NCI-H146 (cell line): ENCODE measurements at places on chromosomes 7 and 10.

DNA sequence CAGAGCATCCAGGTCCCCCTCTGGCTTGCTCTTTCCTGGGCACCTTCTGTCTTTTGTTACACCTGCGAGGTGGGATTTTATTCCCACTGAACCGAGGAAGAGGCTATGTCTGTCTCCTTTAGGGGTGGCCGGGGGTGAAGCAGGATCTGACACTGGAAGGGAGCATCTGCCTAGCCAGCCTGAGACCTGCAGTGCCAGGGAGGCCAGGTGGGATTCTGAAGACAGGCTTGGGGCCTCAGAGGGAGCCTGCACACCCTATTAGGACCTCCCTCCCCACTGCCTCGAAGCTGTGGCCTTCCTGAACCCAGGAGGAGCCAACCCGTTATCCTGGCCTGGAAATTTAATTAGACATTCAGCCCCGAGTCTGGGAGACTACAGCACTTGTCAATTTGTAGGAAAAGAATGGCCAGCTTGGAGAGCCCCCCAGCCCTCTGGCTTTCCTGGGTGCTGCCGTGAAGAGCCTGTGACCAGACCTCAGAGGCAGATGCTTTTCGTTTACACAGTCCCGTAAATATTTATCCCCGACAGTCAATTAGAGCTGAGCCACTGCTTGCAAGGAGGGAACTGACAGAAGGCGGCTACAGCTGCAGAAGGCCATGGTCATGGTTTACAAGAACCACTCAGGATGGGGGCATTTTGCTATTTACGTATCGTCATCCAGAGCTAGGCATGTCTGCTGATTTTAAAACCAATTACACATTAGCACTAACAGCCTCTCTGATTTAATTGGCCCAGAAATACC lies 19.7 kb downstream of the CHAT start:
- no peak for DNase-seq

DNA sequence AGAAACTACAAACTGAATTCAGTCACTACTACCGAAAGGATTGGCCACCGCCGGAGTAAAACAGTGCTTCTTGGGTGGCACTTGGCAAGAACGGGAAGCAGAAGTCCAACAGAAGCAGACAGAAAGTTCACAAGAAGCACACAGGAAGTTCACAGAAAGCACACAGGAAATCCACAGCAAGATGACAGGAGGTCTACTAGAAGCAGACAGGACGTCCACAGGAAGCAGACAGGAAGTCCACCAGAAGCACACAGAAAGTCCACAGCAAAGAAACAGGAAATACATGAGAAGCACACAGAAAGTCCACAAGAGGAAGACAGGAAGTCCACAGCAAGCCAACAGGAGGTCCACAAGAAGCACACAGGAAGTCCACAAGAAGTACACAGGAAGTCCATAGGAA lies 399.2 kb upstream of the AUTS2 start:
- DNase-seq: no peak

DNA sequence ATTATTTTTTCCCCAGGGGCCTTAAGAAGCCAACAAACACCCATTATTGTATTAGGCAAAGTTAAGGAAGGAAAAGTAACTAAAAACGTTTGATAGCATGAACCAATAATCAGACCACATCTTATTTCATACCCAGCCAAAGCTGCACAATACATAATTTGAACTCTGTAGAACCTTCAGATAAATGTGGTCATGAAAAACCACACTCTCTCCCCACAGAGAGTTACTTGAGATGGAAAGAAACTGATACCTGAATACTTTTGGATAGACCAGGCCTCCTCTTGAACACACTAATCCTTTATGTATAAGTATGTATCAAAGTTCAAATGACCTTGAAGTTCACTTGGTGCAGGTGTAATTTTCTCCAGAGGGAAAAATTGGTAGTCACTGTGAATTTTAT lies 146.6 kb upstream of the FAM13C start:
- DNase-seq: no peak

DNA sequence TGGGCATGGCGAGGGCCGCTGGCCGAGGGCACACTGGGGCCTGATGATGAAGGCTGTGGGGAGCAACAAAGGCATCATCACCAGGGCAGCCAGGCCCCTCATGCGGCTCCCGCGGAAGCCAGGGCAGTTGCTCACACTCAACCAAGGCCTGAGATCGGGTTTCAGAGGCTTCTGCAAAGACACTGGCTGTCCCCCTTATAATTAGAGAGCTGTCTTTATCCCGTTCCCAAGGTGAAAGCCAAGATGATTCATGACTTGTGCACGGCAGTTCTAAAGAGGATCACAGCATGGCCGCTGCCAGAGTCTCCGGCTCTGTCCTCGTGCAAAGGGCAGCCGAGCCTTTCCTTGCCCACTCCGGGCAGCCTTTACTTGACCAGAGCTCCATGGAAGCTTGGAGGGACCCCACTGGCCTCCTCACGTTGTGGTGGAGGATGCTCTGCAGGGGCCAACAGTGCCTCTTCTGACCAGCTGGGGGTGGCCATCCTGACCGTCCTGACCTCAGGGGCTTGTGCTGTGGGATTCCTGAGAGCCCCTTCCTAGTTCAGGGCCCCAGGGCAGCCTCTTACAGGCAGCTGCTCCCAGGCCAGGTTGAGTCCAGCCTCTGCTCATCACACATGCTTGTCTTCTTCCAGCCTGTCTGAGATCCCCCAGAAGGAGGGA lies 82.3 kb downstream of the PRKAG2 start:
- DNase-seq: no peak
